ENCODE measurements at places on chromosomes 7 and 10.

DNA sequence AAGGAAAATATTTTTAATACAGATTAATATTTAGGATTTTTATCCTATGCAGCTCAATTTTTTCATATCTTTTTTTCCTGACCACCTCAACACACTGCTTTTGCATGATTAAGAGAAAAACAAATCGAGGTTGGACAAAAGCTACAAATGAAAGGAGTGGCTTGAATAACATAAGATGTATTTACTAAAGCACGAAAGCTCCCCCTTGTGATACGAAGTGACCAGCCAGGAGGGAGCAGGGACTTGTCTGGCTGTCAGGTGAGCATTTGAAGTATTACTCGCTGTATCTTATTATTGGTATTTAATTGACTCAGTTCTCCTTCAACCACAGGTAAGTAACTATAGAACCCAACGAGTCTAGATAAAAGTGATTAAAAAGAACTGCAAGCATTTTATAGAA, 265.2 kb upstream of the PHF14 start:
- DNase-seq: no peak

GRCh38 chr10:129602938-129603535, 136.0 kb downstream of the MGMT start:
- no peak for DNase-seq

GRCh38 chr10:124611738-124612137, 132.4 kb downstream of the FAM53B start:
- DNase-seq: peak; percentile 62

GRCh38 chr10:86681047-86681446, 12.7 kb downstream of the LDB3 start:
- DNase-seq: no peak

DNA sequence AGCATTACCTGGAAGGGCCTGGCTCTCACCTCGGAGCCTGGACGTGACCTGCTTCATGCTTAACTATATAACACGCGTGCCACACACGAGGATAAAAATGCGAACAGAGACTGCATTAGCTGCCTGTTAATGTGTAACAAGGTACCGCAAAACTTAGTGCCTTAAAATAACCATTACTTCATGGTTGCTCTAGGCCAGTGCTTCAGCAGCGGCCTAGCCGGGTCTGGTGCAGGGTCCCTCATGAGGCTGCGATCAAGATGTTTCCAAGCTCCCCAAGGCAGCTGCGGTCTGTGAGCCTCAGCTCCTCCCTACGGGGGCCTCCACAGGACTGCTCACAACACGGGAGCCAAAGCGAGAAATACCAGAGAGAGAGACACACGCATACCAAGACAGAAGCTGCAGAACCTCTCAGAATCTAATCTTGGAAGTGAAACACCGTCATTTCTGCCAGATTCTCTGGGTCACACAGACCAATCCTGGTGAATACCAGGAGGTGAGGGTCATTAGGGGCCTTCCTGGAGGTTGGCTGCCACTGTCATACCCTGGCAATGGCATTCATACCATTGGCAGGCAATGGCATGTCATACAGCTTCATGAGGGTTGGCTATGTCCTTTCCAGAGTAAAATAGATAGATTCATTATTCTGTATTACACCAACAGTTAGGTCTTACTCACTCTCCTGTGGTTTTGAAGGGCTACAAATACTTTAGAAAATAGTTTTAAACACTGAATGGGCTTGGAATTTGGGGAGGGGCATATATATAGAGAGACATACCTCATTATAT, 94.5 kb downstream of the HIPK2 start:
- no peak for DNase-seq

DNA sequence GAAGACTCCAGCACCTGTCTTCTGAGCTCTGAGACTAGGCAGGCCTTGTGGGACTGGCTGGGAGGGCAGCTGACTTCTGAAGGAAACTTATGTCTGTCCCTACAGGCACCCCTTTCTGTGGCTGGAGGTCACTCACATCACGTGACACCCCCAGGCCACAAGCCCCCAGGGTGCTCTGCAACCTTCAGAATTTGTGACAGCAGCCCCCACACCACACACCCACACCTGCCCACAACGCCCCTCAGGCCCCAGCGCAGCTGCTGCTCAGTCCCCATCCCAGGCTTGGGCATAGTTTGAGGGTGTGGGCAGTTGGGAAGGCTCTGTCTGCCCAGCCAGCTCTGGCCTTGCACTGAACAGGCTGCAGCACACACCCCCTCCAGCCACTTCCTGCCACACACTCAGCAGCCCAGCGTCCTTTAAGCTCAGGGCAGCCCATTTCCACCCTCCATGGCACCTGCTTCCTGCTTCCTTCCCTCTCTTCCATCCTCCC, 80.0 kb upstream of the UNC5B start:
- DNase-seq: no peak
